ENCODE measurements at places on chromosomes 2 and 18.

- DNase-seq: no peak
Measured at GRCh38 chr2:195967336-195967735, 101.3 kb downstream of the DNAH7 start.

GRCh38 chr2:160507046-160507407 lies 13.4 kb upstream of the RBMS1 start:
- no peak for DNase-seq

DNA sequence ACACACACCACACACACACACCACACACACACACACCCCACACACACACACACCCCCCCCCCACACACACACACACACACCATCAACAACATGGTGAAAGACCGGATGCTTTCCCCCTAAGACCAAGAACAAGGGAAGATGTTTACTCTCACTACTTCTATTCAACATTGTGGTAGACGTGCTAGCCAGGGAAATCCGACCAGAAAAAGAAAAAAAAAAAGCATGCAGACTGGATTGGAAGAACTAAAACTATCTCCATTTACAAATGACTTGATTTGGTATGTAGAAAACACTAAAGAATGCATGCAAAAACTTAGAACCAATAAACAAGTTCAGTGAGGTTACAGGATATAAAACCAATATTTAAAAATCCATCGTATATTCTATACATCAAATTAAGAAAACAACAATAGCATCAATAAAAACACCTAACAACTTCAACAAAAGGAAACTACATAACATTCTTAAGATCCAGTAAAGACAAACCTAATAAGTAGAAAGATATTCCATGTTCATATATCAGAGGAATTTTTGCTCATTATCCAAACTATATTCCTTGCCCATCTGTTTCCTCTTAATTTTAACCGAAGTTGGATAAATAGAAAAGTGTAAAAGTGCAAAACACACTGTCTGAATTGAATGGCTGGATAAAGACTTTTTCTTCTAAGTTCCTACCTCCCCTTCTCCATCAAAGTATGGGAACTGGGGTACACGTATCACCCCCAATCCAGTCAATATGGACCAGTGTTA lies 51.5 kb upstream of the RNU4ATAC start:
- DNase-seq: no peak

- no peak for DNase-seq
Measured at GRCh38 chr2:207311316-207312005, 145.7 kb upstream of the KLF7 start.

DNA sequence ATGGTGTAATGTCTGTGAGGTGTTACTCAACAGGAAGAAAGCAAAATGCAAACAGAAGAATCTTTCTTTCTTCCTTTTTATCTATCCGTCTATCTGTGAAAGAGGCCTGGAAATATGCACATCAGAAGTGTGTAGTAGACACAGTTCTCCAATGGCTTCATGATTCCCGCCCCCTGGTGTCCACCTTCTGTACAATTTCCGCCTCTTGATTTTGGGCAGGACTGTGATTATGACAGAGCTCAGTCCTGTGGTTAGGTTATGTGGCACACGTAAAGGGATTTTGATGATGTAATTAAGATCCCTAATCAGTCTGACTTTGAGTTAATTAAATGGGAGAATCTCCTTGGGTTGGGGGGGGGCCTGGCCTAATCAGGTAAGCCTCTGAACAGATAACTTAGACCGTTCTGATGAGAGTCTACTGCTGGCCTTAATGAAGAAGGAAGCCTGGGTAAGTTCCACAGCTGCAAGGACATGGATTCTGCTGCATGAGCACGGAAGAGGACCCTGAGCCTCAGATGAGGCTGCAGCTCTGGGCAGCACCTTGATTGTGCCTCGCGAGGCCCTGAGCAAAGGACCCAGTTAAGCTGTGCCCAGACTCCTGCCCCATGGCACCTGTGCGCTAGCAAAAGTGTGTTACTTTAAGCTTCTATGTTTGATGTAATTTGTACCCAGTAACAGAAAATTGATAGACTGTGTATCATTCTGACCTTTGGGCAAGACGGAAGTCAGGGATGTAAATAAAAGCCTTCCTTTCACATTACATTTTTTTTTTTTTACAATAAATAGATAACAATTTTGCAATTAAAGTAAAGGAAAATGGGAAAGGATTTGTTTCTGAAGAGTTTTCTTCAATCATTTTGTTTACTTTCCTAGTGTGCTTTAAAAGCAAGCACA lies 11.3 kb upstream of the KCNF1 start:
- DNase-seq: no peak

DNA sequence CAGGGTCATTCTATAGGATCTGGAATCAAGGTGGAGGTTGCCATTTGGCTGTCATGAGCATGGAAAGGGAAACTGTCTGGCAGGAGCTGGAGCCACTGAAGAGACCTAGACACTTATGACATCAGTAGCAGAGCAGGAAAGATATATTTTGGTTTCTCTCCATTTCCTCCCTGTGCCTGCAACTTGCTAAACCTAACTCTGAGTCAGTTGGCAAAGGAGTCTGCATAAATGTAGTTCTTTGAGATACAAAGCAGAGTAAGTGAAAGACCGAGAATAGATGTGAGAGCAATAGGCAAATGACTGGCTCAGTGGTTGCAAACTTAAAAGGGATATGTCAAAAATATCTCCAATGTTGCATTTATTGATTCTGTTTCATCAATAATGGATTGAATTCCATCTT lies 757.7 kb downstream of the KCNJ3 start:
- DNase-seq: no peak

GRCh38 chr18:68714366-68714711 lies 569 bp downstream of the TMX3 start:
- DNase-seq: no peak

- DNase-seq: no peak
Measured at GRCh38 chr2:9547262-9547991, 8.2 kb downstream of the ADAM17 start.

GRCh38 chr2:124480958-124481357 lies 455.9 kb downstream of the CNTNAP5 start:
- no peak for DNase-seq

- no peak for DNase-seq
Measured at GRCh38 chr2:149160701-149161217, 122.3 kb downstream of the LYPD6B start.

GRCh38 chr2:201263779-201264178 lies 3.4 kb downstream of the CASP8 start:
- no peak for DNase-seq

DNA sequence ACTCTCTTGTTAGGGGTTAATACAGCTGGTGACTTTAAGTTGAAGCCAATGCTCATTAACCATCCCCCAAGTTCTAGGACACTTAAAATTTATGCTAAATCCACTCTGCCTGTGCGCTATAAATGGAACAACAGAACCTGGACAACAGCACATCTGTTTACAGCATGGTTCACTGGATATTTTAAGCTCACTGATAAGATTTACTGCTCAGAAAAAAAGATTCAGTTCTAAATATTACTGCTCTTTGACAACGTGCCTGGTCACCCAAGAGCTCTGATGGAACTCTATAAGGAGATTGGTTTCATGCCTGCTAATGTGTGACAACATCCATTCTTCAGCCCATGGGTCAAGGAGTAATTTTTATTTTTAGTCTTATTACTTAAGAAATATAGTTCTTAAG lies 27.5 kb downstream of the RNF103 start:
- no peak for DNase-seq

- DNase-seq: no peak
Measured at GRCh38 chr2:174643356-174643755, 45.8 kb upstream of the WIPF1 start.

- no peak for DNase-seq
Measured at GRCh38 chr2:196169516-196169915, 1.9 kb downstream of the STK17B start.

DNA sequence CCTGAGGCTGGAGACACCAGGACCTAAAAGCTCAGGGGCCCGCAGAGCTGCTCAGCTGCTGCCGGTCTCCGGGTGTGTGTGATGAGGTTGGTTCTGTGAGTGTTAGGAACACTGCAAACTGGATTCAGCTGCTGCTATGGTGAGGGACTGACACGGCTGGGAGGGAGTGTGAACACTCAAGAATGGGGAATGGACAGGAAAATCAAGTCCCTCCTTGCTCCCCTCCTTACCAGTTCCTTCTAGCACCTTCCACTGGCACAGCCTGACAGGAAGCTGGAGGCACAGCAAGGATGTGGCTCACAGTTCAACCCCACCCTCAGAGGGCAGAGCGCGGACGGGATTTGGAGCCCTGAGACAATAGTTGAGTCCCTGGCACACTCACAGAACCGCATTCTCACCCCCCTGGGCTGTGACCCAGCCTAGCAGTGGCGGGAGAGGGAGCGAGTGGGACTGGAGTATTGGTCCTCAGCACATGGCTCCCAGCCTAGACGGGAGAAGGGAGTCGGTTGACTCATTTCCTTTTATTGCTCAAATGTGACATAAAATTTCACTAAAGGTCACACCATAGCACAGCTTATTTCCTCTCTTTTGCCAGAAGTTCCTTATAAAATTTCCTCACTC lies 42.5 kb downstream of the LRRC30 start:
- DNase-seq: no peak

DNA sequence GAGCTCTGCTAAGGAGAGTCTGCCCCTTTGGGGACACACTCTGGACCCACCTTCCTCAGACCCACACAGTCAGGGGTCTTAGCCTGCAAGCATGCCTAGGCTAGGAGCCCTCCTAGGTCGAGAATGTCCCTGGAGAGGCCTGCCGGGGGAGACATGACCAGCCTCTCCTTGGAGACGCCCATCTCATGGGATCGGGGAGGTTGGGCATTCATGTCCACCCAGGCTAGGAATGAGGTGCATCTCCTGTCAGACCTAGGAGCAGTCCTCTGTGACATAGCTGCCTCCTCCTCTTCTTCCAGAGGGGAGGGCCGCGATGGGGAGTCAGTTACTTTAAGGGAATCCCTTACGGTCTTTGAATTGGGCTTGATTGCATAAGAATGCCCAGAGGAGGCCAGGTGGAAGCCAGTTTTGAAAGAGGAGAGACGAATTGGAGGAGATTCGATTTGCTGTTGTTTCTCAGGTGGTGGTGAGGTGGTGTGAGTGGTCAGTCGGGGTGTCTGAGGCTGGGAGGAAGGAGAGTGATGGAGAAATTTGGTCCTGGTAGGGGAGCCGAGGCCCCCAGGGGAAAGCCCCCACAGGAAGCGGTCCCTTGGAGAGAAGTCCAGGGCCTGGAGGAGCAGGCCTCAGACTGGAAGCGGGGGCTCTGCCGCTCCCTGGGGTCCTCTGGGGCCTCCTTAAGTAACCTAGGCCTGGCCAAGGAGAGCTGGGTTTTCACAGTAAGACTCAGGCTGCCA lies 241.3 kb downstream of the DYSF start:
- no peak for DNase-seq

- DNase-seq: no peak
Measured at GRCh38 chr2:143545949-143546255, 416.7 kb downstream of the ARHGAP15 start.

- DNase-seq: no peak
Measured at GRCh38 chr2:2719015-2719414, 387.9 kb upstream of the MYT1L start.

DNA sequence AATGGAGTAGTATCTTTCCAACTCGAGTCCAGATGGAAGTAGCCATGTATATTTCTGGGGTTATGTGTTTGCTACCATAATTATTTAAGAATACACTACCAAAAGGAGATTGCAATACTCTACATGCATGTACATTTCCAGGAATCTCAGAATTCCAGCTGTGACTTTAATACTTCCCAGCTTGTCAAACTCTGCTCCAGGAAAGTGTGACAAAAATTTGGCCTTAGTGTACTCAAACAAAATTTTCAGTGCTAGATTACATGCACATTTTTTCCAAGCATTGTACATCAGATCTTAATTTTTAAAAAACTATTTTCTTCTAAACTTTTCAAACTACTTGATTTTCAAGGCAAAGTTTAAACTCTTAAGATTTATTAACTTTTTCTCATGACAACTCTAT lies 1791.6 kb downstream of the SUCLG1 start:
- no peak for DNase-seq

DNA sequence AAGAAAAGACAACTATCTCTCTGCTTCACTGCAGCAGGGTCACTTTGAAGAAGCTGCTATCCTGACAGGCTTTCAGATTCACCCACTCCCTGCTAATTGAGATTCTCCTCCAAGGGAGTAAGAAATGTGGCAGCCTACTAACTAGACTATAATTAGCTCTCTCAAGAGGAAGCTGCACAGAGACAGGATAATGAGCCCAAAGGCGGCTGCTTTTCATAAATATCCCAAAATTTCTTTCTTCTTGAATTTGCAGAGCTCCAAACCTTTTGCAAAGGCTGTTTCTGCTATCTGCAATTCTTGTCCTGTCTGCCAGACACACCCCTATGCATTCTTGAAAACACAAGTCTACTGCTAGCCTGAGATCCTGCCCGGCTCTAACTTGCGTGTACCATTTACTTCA lies 54.0 kb upstream of the RNU4ATAC start:
- no peak for DNase-seq

GRCh38 chr2:67055387-67056304 lies 341.5 kb upstream of the ETAA1 start:
- DNase-seq: no peak

GRCh38 chr2:136750065-136750464 lies 15.3 kb upstream of the THSD7B start:
- DNase-seq: no peak

DNA sequence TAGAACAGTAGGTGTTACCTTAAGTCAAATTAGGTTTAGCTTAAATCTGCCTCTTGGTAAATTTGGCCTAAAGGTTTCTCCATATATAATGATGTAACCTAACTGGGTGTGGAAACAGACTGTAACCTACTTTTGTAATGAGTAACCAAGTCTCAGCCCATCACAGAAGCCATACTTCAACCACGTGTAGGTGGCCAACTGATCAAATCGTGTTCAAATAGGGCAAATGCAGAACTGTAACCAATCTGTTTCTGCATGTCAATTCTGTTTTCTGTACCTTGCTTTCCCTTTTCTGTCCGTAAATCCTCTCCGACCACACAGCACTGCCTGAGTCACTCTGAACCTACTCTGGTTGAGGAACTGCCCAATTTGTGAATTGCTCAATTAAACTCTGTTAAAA lies 34.0 kb upstream of the PLA2R1 start:
- DNase-seq: no peak

DNA sequence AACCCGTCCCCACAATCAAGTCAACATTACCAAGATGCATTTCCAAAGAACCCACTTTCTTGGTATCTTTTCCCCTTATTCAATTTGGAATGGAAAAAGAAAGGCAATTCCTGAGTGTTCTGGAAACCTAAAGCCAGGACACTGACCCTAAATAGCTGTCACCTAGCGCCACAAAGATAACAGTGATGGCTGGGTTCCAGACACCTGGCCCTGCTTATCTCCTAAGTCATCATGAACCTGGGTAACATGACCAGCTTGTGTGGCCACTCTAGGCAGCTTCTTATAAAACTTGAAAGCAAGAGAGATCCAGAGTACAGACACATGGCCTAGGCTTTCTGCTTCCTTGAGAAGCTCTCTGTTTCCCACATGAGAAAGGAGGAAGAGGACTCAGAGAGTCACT lies 95.4 kb downstream of the BOD1L2 start:
- no peak for DNase-seq

- no peak for DNase-seq
Measured at GRCh38 chr18:59769129-59769865, 72.1 kb upstream of the CCBE1 start.

- DNase-seq: no peak
Measured at GRCh38 chr2:112836695-112837117, at the start of gene IL1B. Gene IL1B (minus strand): TSS chr2:112836779. CDS start chr2:112836229, 550 bp downstream.

Data from stimulated activated CD4-positive, alpha-beta T cell treated with anti-CD3 and anti-CD28 coated beads, Interleukin-1b, Interleukin-23, amount 100 ng/mL, for 4 hours (primary cell).